ENCODE measurements at places on chromosomes 1 and 21.

DNA sequence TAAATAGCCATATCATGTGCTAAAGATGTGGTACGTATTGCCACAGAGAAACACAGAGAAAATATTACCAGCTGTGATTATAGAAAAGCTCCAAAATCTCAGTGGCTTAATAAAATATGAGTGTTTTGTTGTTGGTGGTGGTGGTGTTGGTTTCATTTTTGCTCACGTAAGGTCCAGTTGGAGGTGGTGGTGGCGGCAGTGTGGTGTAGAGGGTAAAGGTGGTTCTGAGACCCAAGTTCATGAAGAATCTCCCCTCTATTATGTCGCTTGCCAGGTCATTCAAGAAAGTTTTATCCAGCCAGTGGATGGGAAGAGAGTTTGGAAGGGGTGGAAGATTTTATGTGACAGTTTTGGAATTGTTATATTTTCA lies 217.6 kb upstream of the SAMSN1 start:
- DNase-seq: no peak

- no peak for DNase-seq
These were observed at the start of gene ASCL5 for GRCh38 chr1:201126832-201127754. ASCL5 (minus strand) TSS chr1:201127184; CDS start chr1:201115372, 11,812 bp downstream.

DNA sequence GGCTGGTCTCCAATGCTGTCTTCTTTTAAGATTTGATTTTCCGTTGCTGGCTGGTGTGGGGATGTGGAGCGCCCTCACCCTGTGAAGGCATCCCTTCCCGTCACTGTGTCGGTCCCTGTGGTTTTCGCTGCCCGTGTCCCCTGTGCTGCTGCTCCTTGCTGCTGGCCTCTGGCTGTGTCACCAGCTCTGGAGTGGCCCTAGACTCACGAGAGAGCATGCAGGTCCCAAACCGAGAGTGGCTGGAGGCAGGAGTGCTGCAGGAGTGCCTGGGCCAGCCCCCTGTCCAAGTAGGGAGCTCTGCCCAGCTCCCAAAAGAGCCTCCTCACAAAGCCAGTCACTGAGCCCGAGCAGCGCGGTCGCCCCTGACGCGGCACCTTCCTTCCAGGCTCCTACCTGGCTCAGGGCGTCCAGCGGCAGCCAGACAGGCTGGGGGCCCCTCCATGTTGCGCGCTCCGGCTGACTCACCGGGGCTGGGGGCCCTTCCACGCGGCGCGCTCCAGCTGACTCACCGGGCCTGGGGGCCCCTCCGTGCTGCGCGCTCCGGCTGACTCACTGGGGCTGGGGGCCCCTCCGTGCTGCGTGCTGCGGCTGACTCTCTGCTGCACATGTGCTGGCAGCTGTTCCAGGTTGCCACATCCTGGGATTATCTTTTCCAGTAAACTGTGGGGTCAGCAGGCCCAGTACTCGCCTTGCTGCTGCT lies 106.7 kb upstream of the COL6A1 start:
- DNase-seq: no peak

DNA sequence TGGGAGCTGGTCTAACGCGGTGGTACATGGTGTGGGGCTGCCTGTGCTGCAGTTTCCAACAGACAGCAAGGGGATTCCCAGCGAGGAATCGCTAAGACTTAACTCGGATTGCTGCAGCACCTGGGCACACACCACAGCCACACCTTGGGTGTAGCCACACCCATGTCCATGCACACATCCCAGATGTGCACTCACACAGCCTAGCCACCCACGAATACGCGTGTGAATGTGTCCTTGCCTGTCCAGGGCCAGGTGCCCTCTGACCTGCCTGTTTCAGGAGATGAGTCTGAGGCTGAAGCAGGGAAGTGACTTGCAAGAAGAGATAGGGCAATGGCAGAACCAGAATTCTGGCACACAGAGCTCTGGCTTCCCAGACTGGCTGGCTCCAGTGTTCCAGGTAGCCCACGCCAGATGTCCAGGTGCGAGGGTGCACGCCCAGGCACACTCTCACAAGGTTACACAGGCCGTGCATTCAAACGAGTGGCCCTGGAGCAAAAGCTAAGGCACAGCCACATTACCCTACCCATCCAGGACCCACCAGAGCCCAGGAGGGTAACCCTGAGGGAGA lies 272.7 kb downstream of the TRABD2B start:
- no peak for DNase-seq

DNA sequence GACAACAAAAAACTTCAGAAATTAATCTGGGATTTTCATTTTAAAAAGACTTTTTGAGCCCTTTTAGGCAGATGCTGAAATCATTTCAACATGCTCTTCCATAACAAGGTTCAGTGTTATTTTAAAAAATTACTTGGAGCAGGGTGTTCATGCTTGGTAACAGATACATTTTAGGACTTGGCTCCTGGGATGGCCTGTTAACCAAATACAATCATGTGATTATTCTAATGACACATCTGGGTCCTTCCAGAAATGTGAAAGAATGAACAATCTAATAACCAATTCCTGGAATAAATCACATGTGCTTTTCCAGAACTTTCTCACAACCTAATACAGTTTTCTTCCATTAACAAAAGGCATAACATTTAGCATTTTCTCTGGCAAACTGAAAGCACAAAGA lies 379.8 kb upstream of the RUNX1 start:
- DNase-seq: no peak
